ENCODE measurements at places on chromosomes 5 and 9.

DNA sequence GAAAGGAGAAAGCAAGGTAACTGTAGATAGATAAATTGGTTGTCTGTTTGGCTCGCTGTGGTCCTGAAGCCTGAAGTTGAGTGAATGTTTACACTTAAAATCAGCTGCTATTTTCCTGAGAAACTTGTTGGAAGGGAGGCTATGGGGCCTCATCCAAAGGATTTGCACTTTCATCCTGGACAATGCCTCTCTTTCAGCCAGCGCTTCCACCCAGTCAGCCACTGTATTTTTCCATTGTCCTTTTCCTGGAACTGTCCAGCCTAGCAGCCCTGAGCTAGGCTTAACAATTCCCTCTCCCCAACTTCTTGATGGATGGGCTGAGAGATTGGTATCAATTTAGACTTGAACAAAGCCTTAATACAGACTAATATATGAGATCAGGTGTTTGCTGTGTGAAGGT, 429.2 kb downstream of the DMAC1 start:
- DNase-seq: no peak

DNA sequence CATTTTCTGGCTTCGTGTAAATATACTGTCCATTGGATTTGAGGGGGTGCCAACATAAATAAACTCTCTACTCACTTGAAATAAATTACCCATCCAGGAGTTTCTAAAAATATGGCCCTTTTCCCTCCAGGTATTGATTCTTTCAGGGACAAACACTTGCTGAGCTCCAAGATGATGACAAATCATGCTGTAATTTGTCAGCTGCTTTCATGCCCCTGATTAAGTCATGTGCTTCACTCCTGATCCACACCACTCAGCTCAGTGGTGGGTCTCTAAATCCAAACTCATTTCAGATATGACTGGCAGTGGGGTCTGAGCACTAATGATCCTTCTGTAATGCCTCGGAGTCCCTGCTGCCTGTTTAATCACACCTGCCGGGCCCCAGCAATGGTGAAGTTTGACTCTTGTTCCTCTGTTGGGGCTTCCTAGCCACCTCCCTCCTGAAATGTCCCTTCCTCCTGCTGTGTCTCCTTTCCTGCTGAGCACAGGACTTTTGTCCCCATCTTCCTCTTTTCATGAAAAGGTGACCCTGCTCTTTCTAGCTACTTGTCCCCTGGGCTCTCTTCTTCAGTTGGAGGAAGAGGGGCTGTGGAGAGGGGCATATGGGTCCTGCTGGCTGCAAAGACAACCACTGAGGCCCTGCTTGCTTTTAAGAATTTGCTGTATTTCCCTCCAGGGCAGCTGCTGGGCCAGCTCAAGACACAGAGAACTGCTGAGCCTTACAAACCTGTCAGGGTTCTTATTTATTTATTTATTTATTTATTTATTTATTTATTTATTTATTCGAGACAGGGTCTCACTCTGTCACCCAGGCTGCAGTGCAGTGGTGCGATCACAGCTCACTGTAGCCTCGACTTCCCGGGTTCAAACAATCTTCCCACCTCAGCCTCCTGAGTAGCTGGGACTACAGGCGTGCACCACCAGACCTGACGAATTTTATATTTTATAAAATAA, 200.0 kb downstream of the ATP10B start:
- no peak for DNase-seq

GRCh38 chr9:89021154-89021803, 30.0 kb downstream of the S1PR3 start:
- DNase-seq: no peak

GRCh38 chr9:103700195-103700962, 393.7 kb upstream of the SMC2 start:
- DNase-seq: no peak

DNA sequence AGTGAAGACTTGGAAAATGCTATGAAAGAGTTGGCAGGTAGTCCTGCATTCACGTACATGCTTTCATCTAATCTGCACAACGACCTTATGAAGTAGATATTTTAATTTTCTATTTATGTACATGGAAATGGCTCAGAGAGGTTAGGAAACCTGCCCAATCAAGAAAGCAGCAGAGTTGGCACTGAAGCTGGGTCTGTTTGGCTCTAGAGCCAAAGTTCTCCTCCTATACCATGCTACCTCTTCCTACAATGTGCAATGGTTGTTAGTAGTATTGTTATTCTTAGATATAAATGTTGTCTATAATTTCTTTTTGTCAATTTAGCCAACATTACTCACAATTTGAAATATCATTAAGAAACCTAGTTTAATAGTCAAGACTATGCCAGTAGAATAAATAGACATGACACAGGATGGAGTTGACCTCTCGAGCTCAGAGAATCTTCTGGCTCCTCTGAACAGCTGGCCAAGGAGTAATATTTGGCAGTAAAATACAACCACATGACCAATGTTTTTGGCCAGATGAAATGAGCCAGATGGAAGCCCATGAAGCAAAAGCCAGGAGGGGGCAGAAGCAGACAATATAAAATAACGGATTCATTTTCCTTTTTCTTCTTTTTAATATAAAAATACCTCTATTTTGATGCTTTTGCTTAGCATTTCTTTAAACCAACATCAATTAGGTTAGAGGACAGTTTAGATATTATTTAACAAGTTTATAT, 542.3 kb downstream of the PDE4D start:
- no peak for DNase-seq

Data from activated T-cell treated with anti-CD3 and anti-CD28 coated beads for 4 hours (primary cell).